ENCODE measurements at places on chromosomes 7 and 10. TPM values are rescaled to one million over a fixed set of nuclear protein-coding genes. Genes with fewer than 3 reads are reported as not detected.

Gene CRHR2
- not detected for total RNA-seq

Gene ADARB2
- not detected for total RNA-seq

Gene TEX36
- not detected for total RNA-seq

Gene H2BK1
- not detected for total RNA-seq

Gene GNG11
- total RNA-seq, result 40.0 TPM

Gene BRAF
- total RNA-seq, result 7.1 TPM

Gene MAGI2
- 0.40 TPM for total RNA-seq

Gene ZNF727
- total RNA-seq, result not detected

Gene ELOVL3
- total RNA-seq, result 0.28 TPM

Gene PLAC9
- not detected for total RNA-seq

Gene ZNF467
- total RNA-seq, result 0.97 TPM

Gene GPR37
- 0.64 TPM for total RNA-seq

Gene RHOBTB1
- 11.0 TPM for total RNA-seq

Gene SLC29A4
- total RNA-seq, result 8.9 TPM

Gene OGDHL
- 0.13 TPM for total RNA-seq

Gene LHFPL3
- total RNA-seq, result not detected

Gene STEAP1
- 15.9 TPM for total RNA-seq

Gene TBX20
- 1.2 TPM for total RNA-seq

Gene RET
- total RNA-seq, result 0.83 TPM

Gene UMAD1
- total RNA-seq, result 7.9 TPM

Gene STN1
- total RNA-seq, result 24.6 TPM

Gene CYP3A4
- total RNA-seq, result not detected

Gene FAM25G
- not detected for total RNA-seq

Gene SKIDA1
- 0.91 TPM for total RNA-seq

Gene SLC39A12
- not detected for total RNA-seq

Gene SAMD9
- 4.9 TPM for total RNA-seq

Gene THNSL1
- 4.4 TPM for total RNA-seq

Gene ZP3
- total RNA-seq, result 22.2 TPM

Gene SH2D4B
- 0.10 TPM for total RNA-seq

Gene ELFN1
- 0.38 TPM for total RNA-seq

Gene TET1
- 0.72 TPM for total RNA-seq

Gene SPDYE8
- not detected for total RNA-seq

Gene MUC12
- 23.2 TPM for total RNA-seq

Gene OR2A7
- not detected for total RNA-seq

Gene NUDCD3
- total RNA-seq, result 48.7 TPM

Gene MYO1G
- 0.26 TPM for total RNA-seq

Gene DNAJB9
- 10.2 TPM for total RNA-seq

Gene SMKR1
- 10.1 TPM for total RNA-seq

Gene CPA2
- total RNA-seq, result not detected

Gene INSYN2A
- total RNA-seq, result 2.3 TPM

Gene C10orf67
- total RNA-seq, result 0.17 TPM

Gene PTPRE
- 5.7 TPM for total RNA-seq

Gene CYP3A7
- not detected for total RNA-seq

Gene FMC1
- 39.0 TPM for total RNA-seq

Measured in A549 treated with GW870086 at 1 μM for 4 hours (cell line).